ENCODE measurements at places on chromosomes 2 and 18. TPM values are rescaled to one million over a fixed set of nuclear protein-coding genes. Genes with fewer than 3 reads are reported as not detected.

GRCh38 chr2:226661789-226662545, 137.7 kb downstream of the IRS1 start:
- DNase-seq: no peak

DNA sequence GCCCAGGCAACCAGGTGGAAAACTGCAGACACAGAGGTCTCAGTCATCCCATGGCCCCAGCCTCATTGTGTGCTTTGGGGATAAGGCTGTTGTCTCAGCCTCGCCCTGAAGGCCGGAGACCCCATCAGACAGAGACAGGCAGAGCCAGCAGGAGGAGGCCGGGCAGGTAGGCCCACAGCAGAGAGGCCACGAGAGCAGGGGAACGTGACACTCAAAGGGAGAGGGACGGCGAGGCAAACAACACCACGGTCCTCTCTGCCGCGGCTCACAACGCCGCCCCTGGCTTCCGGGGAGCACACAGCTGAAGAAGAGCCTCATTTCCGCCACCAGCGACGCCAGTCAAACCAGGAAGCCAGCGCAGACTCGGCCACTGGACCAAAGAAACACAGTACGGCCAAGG, 103.3 kb downstream of the ZNF516 start:
- DNase-seq: no peak

DNA sequence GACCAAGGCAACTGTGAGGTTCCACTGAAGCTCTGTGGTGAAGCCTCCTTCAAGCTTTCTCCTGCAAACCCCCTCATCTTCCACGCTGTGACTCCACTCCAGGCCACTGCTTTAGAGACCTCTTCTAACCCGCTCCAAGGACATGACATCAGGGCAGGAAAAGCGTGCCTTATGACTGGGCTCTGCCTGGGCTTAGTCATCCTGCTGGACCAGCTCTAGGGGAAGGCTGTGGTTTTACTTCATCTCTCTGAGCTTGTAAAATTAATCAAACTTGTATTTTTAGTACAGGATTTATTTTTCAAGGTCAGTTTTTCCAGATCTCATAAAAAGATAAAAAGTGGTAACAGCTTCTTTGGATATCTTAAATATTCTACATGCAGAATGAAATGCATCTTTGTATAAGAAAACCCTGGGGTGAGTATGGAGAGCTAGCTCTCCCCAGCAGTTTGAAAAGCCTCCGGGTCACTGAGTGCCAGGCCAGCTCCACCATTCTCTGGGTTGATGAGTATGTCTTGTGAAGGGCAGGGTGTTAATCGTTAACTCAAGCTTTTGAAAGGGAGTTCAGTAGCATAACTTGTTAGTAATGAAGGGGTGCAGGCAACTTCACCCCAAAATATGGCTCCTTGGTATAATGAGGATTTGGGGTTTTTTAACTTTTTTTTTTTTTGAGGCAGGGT, 33.1 kb upstream of the YPEL5 start:
- no peak for DNase-seq

The OTOS gene
- 0.26 TPM for polyA plus RNA-seq

The TRIM54 gene
- 6.4 TPM for polyA plus RNA-seq

GRCh38 chr2:100279586-100280534, 42.4 kb downstream of the LONRF2 start:
- no peak for DNase-seq

- DNase-seq: no peak
These were observed 22.6 kb downstream of the FER1L5 start for GRCh38 chr2:96665083-96665569.

DNA sequence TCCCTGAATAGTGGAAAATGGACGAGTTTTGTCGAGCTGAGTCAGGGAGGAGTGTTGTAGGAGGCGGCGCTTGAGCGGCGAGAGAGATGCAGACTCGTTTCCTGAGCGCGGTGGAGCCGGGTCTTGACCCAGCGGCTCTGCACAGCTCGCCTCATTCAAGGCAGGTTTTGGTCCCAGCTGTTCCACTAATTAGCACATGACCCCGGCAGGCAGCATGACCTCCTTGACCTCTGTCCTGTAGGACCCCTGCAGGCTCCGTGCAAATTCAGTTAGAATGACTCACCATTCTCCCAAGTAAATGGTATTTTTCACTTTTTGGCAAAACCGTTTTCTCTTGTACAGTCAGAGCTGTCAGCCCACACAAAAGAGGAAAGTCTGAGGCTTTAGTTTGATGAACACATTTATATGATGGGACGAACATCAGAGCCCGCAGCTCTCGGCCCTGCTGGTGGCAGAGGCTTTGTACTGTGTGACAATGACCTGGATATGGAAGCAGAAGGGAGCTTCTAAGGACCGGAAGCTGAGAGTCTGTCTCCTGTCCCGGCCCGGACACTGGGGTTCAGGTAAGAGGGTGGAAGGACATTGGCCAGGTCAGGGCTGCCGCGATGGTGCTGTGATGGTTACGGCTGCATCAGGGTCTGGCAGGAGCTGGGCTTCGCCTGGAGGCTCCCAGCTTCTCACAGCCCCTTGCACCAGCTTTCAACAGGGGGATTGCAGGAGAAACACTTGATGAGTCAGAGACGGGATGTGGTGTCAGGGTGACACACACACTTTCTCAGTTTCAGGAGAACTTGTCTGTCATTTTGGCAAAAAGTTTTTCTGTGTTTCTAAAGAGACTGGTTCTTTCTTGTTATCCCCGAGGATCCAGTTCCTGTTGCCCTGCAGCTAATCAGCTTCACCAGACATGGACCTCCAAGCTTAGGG, 29.9 kb upstream of the ALKAL2 start:
- no peak for DNase-seq

GRCh38 chr2:86468162-86469033, 27.2 kb downstream of the KDM3A start:
- no peak for DNase-seq

- no peak for DNase-seq
These were observed 3.2 kb upstream of the SP100 start for GRCh38 chr2:230412846-230413245.

The VAMP8 gene
- 93.1 TPM for polyA plus RNA-seq

The RRM2 gene
- polyA plus RNA-seq: 60.6 TPM

DNA sequence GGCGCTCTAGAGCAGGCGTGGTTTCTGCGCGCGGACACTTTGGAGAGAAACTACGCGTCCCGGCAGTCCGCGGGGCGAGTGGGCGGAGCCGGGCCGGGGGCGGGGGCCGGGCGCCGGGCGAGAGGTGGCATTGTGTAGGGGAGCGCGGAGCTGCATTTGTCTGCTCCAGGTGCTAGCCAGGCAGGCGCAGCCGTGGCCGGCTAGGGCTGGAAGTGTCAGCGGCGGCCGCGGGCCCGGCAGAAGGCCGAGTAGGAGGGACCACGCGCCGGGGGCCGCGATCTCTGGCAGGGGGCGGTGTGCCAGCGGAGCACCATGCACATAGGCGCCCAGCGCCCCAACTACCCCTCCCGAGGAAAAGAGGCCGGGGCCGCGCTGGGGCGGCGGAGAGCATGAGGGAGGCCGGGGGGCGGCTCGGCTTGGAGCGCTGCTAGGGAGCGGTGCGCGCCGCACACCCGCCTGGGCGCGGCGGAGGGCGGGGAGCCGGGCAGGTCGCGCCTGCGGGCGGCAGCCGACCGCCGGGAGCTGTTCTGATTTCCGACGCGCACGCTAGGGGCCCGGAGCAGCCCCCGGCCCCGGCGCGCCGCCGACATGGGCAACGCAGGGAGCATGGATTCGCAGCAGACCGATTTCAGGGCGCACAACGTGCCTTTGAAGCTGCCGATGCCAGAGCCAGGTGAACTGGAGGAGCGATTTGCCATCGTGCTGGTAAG, at the start of gene FMNL2:
FMNL2 (plus strand) TSS at position 159 of the 710 bp plus-strand sequence.
- DNase-seq: peak; percentile 76

The ANKRD62 gene
- polyA plus RNA-seq: 0.15 TPM

DNA sequence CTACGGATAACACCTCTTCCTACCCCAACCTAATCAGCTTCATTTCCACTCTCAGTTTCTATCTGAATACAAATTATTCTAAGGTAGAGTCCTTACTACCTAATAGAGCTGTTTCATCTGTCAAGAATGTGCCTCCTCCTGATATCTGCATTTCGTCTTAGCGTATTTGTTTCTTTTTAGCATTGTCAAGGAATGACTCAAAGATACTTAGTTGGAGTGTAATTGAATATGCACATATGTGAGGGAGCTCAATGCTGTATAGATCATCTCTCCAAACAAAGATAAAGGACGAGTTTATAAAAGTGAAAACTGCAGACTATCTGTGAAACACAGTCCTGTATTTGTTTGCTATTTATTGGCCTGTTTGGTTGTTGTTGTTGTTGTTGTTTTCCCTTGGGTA, 2059.4 kb upstream of the CELF4 start:
- DNase-seq: no peak

The SPIRE1 gene
- polyA plus RNA-seq: 19.7 TPM

DNA sequence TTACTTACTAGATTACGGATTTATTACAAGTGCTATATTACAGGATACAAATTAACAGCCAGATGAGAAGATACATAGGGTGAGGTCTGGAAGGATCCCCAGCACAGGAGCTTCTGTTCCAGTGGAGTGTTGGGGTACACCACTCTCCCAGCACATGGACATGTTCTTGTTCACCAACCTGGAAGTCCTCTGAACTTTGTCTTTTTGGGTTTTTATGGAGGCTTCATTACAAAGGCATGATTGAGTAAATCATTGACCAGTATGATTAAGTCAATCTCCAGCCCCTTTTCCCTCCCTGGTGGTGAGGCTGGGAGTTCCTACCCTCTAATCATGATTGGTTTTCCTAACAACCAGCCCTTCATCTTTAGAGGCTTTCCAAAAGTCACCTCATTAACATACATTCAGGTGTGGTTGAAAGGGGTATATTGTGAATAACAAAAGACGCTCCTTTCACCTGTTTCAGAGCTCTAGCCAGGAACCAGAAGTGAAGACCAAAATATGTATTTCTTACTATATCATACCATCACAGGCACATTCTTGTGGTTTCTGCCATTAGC, 38.3 kb downstream of the APLF start:
- DNase-seq: no peak

GRCh38 chr18:22486667-22487066, 69.0 kb upstream of the CTAGE1 start:
- no peak for DNase-seq

- DNase-seq: no peak
These were observed 29.3 kb downstream of the PELI1 start for GRCh38 chr2:64114912-64115277.

The CRIM1 gene
- polyA plus RNA-seq: 95.3 TPM

- DNase-seq: no peak
These were observed 51.8 kb upstream of the CTDP1 start for GRCh38 chr18:79627750-79628294.

The MYO7B gene
- 20.8 TPM for polyA plus RNA-seq

DNA sequence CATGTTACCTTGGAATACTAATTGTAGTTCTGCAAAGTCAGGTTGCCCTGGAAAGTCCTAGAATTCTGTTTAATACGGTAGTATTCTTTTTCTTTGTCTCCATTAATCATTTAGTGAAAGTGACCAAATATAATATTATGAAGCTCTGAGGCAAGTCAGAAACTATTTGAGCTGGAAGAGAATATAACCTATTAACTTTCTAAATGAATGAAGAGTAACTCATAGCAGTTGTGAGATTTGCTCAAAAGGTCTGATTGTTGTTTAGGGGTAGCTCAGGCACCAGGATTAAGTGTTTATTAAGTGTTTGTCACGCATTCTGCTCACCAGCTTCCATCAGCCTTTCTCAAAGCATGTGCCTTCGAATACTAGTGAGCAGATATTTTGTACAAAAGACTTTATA, 46.7 kb upstream of the SERPINE2 start:
- DNase-seq: no peak

- no peak for DNase-seq
These were observed 196.9 kb downstream of the CTIF start for GRCh38 chr18:48735681-48736255.

- no peak for DNase-seq
These were observed 106.3 kb downstream of the TTN start for GRCh38 chr2:178700922-178701342.

The LYPD6 gene
- 18.7 TPM for polyA plus RNA-seq

DNA sequence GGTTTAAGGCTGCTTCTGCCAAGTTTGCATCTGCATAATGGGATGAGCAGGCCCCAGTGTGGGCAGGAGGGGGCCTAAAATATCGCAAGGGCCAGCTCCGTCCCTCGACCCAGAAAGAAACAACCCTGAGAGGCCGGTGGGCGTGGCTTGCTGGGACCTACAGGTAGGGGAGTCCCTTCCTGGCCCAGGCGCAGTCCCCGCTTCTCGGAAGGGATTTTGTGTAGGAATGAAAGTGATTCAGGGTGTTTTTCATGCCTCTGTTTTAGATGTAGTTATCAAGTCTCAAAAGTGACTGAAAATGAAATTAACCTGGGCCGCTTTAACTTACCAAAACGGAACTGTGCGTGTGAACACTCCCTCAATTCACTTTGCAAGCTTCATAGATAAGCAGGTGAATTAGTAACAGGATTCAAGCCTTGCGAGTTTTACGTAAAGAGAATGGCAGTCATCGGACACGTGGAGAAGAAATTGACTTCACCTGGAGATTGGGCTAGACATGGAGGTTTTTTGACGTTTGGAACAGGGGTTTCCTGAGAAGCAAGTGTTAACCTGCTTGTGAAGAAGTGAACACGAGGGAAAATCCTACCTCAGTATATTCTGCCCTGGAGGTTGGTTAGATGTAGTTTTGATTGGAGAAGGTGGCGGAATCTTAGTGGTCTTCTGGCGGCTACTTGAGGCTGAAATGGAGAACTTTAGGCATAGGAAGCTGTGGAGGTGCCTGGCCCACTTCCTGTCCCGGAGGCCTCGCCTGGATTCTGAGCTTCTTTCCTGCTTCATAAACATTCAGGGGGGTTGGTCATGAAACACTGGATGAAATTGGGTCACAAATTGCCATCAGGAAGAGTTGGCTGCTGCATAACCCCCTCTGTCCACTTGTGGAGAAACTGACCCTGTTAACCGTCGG, 1.7 kb downstream of the NCK2 start:
- no peak for DNase-seq

The DNAH6 gene
- polyA plus RNA-seq: 0.48 TPM

GRCh38 chr18:77208964-77209363, 40.7 kb upstream of the GALR1 start:
- DNase-seq: no peak

GRCh38 chr18:2845172-2845571, 1.6 kb upstream of the EMILIN2 start:
- no peak for DNase-seq

The BCL11A gene
- 0.94 TPM for polyA plus RNA-seq

DNA sequence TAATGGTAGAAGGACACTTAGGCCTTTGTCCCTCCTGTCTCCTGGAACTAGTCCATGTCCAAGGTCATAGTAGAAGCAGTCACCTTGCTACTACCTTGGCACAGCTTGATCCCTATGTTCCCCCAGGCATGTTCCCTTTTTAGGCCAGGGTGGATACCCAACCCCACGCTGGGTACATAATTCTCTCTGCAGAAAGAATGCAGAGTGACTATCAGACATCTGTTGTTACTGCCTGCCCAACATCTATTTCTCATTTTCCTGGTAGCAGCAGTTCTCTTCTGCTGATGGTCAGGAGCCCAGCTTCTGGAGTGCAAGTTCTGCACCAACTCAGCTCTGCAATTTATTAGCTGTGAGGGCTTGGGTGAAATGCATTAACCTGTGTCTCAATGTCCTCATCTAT, 4.4 kb upstream of the METTL21A start:
- DNase-seq: no peak

- DNase-seq: no peak
These were observed 1.2 kb downstream of the ANKRD53 start for GRCh38 chr2:70979626-70980025.

GRCh38 chr2:241412144-241412543, 56.1 kb downstream of the FARP2 start:
- DNase-seq: peak; percentile 42

GRCh38 chr18:49186242-49186641, 235.5 kb upstream of the SMAD7 start:
- no peak for DNase-seq
